Activated T-cell treated with anti-CD3 and anti-CD28 coated beads for 4 hours (primary cell): ENCODE measurements at places on chromosomes 12 and 14.
A peak's percentile ranks its signal among the peaks of the same experiment; 100 is the strongest.

DNA sequence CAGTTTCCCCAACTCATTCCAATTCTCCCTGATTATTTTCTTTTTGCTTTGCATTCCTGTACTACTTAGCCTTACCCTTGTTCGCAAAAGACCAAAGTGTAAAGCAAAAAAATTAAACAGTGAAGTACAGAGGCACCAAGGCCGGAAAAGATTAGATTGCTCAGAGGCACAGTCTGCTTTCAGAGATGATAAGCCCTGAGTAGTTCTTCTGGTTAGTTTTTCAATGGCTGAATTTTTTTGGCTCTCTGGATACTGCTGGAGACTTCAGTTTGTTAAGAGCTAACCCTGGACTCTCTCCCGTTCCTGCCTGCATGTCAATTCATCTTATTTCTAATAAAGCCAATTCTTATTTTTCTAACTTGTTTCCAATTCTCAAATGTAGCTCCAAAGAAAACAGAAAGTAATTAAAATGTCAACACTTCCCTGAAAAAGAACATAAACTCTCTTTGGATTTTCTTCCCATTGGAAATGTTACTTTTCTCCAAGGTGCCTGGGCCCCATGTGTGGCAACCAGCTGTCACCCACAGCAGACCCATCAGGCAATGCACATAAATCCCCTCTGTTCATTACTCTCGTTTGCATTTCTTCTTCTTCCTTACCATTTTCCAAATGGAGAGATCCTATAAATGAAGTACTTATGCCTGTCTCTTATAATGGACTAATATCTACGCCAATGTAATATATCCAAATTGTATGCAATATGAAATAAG lies 142.8 kb downstream of the BTG1 start:
- no peak for DNase-seq

GRCh38 chr12:3336606-3337311 lies 154.2 kb upstream of the PRMT8 start:
- DNase-seq: no peak

- DNase-seq: peak; percentile 47
Measured at GRCh38 chr14:23094666-23095195, at the start of gene ACIN1. TSS of gene ACIN1 (minus strand) at chr14:23095136. CDS start at chr14:23095112, 24 bp downstream.

DNA sequence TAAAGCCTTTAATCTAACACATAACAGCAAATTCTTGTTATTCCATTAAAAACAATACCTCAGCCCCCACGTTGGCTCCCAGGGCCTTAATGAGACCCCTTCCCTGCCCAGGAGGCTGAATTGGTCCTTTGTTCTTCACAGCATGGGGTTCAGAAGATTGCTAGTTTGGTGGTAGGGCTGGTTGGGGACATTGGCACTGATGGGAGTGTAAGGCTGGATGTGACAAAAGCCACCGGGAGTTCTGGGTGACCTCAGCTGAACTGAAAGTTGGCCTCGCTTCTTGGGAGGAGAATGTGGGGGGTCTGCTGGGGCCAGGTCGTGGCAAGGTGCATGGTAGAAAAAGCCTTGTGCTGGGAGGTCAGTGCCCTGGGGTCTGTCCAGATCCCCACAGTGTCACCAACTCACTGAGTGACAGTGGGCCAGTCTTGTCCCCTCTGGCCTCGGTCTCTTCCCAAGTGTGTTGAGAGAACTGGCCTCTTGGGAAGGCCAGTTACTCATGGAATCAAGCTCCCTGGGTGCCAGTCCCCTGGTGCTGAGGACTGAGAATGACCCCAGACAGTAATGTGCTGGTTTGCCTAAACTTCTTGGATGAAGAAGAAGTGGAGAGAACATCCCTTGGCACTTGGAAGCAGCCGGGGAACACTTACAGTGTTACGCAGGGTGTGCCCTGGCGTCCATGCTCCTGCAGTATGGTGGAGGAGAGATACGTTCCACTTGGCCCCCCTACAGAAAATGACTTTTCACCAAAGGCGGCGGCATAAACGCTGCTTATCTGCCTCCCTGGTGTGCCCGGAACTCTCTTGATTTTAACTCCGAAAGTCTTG lies 283.7 kb upstream of the RTL1 start:
- DNase-seq: no peak

GRCh38 chr14:34023824-34024767 lies 73.2 kb upstream of the EGLN3 start:
- no peak for DNase-seq

GRCh38 chr12:40819436-40820108 lies 127.3 kb downstream of the CNTN1 start:
- no peak for DNase-seq

GRCh38 chr12:69816082-69816481 lies 8.9 kb upstream of the MYRFL start:
- DNase-seq: no peak

DNA sequence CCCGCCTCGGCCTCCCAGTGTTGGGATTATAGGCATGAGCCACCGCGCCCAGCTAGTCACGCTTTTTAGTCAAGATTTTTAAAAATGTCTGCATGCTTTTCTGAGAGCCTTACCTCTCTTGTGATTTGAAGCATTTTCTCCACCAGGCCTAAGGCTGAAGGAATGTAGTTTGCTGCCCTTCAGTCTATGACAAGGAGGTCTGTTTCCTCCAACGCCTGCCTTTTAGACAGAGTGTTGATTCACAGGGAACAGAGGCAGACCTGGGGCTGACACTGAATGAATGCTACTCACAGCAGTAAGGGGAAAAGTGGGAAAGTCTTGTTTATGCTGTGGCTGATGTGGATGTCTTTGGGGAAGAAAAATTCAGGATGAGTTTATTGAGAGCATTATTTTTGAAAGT lies 27.2 kb upstream of the MDM2 start:
- DNase-seq: no peak

DNA sequence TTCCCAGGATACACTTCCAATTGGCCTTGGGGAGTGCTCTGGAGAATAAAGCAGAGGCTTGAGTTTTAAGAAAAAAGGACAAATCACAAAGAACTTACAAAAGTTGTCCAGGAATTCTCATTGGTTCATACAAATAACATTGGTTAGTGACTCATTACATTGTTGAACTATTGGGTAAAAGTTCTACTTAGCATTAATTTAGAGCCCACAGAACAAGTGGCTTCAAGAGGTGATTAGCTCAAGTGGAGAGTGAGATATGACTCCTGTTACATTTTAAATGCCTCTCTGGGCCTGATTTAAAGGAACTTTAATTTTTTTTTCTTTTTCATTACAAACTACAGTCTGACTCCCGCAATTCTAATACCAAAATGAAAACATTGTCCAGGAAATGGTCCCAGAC lies 72.9 kb downstream of the ASCL4 start:
- DNase-seq: no peak

DNA sequence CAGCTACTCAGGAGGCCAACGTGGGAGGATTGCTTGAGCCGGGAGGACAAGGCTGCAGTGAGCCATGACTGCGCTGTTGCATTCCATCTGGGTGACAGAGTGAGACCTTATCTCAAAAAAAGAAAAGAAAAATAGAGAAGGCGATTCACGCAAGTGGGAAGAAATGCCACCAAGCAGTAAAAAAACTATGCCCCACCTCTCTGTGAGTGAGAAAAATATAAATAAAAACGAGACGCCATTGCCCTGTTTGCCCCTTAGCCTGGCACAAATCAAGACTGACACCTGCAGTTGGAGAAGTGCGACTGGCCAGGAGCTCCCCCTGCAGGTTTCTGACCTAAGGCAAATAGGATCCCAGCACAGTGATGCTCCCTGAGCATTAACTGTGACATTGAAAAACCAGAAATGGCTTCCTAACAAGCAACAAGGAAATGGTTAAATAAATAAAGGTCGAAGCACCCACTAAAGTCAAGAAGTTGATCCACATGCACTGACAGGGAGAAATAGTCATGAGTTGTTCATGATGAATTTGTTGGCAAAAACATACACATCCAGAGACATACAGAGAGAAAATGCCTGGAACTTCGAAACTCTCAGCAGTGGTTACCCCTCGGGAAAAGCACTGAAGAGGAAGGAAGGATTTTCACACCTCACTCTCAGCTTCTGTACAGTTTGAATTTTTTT lies 21.1 kb downstream of the GSC start:
- DNase-seq: no peak

DNA sequence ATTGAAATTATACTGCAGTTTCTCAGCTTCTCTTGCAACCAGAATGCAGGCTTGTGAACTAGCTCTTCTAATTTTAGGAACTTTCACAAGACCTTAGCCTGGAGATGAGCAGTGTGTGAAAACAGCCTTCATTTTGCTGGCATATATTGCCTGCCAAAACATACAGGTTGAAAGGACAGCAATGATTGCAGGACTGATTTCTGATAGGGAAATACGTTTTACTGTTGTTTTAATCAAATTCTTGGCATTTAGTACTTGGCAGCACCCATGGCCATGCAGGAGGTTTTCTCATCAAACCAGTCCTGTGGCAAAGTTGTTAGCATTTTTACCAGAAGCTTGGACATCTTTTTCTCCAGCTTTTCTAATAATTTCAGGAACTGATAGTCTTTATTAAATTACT lies 91.9 kb upstream of the MUCL1 start:
- DNase-seq: no peak

DNA sequence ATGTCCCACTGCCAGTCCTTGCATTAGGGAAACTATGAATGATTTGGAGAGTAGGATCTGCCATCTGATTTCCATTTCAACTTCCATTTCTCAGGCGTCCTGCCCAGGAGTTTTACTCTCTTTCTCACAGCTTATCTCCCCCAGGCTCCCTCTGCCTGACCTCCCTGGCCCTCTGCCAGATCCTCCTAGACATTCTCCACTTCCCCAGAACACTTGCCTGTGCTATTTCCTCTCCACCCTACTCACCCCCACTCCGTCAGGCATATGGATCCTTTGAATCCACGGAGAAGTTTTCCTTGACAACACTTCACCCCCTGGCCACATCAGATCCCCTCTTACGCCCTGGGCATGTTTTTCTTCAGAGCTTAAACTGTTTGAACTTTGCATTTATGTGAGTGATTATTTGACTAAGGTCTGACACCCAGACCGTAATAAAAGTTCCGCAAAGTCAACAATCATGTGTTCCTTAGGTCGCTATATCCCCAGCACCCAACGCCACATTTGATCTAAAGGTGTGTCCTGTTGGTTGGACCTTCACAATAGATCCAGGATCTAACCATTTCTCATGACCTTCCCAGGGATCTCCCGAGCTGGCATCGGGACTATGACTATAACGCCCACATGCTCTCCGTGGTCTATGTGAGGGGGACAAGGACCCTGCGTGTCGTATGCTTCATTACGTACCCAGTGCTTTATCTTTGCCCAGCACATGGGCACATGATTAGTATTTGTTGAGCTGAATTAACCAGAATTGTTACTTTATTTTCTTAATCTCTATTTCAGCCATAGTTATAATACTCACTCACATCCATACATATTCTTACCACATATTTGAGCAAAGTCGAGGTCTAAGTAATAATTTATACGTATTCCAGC lies 255.8 kb upstream of the FOXN3 start:
- DNase-seq: no peak

DNA sequence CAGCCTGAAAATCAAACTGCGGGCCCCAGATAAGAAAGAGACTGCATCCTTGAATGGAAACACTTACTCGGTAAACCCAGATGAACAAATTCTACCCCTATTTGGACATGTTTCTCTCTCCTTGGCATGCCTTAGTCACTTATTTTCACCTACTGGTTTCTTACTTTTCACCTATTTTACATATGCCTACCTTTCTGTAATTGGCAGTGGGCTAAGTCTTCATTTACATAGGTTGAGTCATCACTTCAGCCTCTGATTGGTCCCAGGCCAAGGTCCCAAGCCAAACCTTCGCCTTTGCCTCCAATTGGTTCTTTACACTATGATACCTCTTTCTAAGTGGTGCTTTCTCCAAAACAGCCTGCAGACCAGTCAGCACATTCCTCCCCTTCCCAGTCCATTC lies 111.3 kb downstream of the DYRK2 start:
- DNase-seq: no peak
